ENCODE measurements at places on chromosomes 6 and 20.

DNA sequence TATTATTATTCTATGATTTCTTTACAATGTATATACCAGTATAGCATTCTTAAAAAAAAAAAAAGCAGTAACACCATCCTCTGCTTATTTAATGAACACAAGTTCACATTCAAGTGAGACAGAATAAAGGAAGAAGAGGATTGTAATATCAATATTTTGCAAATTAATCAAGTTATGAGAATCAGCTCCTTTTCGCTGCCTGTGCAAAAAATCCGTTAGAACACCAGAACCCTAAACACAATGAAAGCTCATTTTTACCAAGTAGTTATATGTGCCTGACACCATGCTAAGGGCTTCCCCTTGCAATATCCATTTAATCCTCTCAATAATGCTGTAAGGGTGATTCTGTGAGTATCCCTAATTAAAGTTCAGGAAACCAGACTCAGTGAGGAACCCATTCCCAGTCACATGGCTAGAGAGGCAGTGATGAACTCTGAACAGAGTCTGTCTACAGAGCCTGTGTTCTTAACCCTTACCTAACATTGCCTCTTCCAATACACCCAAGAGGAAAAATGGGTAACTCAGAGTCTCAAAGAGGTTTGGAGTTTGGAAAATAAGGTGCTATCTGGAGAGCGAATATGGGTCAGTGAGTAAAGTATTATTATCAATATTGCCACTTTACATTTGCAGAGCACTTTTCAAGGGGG lies 66.8 kb downstream of the CDC40 start:
- DNase-seq, result no peak

- no peak for DNase-seq
Observed at GRCh38 chr20:10982692-10983091, 308.9 kb upstream of the JAG1 start.

- DNase-seq, result no peak
Observed at GRCh38 chr6:21858076-21858475, 264.5 kb downstream of the SOX4 start.

GRCh38 chr6:31157513-31158139 lies at the start of gene CCHCR1:
CCHCR1 (minus strand) TSS chr6:31157802; CDS start chr6:31157600, 202 bp downstream.
- no peak for DNase-seq

DNA sequence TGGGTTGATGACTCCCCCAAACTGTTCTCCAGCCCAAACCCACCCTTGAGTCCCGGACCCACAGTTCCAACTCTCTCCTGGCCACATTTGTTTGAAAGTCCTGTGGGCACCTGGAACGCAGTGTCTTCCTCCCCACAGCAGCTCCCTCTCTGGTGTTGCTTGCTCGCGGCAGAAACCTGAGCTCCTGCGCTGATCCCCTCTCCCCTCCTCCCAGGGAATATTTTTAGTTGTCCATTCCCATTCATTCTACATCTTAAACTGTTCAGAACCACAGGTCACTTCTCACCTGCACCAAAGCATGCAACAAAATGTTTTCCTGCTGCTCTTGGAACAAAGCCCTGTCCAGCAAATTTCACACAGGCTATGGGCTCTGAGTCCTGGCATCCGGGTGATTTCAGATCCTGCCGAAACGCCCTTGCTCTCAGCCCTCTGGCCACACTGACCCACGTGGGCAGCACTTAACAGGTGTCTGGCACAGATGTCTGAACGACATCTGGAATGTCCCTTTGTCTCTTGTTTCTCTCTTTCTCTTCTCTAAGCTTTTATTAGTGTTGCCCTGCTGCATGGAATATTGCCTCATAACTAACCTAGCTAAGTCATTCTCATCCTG lies 27.0 kb upstream of the PMEPA1 start:
- no peak for DNase-seq

- no peak for DNase-seq
Observed at GRCh38 chr6:122180132-122180531, 219.3 kb upstream of the HSF2 start.

GRCh38 chr6:133062077-133062476 lies 179.1 kb upstream of the EYA4 start:
- no peak for DNase-seq

GRCh38 chr20:21241406-21241805 lies 61.7 kb upstream of the XRN2 start:
- no peak for DNase-seq

DNA sequence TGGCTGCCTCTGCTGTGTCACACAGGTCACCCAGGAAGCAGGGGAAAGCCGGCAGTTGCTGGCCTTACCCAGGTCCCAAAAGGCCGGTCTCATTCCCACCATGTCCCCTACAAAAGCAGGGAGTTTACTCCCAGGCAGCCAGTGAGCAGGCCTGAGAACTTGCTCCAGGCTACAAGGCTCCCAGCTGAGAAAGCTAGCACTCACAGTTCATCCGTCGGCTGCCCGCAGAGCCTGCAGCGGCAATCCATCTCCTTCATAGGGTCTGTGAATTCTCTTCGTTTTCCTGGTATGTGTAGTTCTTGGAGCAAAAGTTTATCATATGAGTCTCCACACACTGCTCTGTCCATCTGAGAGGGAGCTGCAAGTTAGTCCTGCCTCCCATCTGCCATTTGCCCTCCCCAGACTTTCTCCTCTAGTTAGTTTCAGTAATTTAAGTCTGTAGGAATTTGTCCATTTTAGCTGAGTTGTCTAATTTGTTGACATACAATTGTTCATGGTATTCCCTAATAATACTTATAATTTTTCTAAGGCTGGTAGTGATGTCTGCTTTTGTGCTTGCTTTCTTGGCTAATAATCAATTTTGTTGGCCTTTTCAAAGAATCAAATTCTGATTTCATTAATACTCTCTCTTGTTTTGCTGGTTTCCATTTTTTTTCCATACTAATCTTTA lies 135.6 kb downstream of the MAP3K4 start:
- no peak for DNase-seq

- DNase-seq, result no peak
Observed at GRCh38 chr6:100099189-100100074, 105.4 kb upstream of the MCHR2 start.

GRCh38 chr20:44938637-44939036 lies 21.6 kb downstream of the TOMM34 start:
- DNase-seq, result no peak

DNA sequence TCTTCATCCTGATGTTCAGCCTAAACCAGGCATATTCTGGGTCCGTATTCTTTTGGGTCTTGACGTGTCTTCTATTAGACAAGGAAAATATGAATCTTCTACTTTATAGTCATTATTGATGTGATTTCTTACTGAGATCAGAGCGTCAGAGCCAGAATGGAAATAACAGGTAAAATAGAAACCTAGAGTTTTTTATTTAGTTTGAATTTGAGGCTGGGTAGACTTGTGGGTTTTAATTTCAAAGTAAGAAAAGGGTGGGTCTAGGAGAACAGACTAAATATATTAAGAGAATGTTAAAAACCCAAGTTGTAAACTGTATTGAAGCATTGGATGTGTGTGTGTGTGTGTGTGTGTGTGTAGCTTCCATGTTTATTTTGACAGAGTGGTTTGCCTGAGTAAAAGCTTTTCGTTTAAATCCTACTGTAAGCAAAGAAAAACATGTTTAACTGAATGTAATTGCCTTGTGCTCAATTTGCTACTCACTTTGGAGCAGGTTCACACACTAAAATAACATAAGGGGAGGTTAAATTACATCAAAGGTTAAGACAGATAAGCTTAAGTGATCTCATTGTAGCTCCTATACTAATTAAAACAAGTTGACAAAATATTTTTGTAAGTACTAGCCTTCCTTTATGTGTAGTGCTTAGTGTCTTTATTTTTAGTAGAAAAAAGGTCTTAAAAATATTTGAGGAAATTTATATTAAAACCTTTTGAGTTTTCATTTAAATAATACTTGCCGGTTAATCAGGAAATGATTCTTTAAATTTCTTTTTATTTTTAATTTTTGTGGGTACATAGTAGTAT lies 17.4 kb downstream of the HECA start:
- no peak for DNase-seq

DNA sequence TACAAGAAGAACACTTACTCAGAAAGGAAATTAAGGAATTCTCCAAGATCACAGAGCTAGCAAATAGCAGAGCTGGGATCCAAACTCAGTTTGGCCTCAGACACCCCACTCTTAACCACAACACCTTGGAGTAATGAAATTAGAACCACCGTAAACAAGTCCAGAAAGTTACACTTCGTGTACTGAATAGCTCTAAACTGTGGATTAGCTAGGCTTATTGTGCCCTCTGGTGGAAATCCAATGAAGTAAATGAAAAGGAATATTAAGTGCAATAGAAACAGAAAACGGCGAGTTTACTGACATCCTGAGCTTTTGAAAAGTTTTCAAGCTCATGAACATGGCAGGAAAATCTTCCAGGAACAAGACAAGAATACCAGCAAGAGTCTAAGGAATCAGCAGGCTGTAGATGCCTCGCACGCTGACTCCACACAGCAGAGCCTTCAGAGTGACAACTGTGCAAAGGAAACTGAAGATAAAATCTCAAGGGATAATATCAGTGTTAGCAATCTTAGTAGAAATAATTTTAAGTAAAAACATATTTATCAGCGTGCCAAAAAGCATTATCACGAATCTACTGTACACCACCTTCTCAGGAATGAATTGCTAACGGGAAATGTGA lies 34.6 kb downstream of the FBXO5 start:
- DNase-seq, result no peak

- DNase-seq, result no peak
Observed at GRCh38 chr6:159389695-159390094, 220.5 kb downstream of the FNDC1 start.

GRCh38 chr6:24951811-24952299 lies 16.1 kb upstream of the RIPOR2 start:
- DNase-seq, result no peak

GRCh38 chr6:3340894-3341293 lies 82.1 kb downstream of the PSMG4 start:
- DNase-seq, result no peak

- no peak for DNase-seq
Observed at GRCh38 chr20:2305029-2305428, 9.2 kb downstream of the TGM3 start.

GRCh38 chr6:17610835-17611234 lies 10.7 kb downstream of the FAM8A1 start:
- no peak for DNase-seq

DNA sequence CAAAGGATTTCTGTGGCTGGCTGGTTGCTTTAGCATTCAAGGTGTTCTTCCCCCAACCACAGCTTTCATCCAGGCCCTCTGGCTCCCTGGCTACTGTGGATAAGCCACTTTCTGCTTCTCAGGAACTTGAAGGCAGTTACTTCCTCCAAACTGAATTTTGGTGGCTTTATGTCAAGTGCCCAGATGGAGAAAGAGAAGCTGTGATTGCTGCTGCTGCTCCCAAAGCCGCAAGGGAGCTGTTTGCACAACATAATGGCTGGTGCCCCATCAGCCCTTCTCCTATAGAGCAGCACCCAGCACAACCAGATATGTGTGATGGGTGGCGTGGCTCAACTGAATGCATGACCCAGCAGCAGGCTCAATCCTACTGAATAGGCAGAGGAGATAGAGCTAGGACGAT lies 465.2 kb downstream of the MAFB start:
- no peak for DNase-seq

- DNase-seq, result no peak
Observed at GRCh38 chr6:138944412-138944811, 43.6 kb downstream of the REPS1 start.

- DNase-seq, result no peak
Observed at GRCh38 chr6:167409694-167410093, 84.8 kb downstream of the TTLL2 start.

- no peak for DNase-seq
Observed at GRCh38 chr6:92188016-92188415, 1231.3 kb downstream of the EPHA7 start.

DNA sequence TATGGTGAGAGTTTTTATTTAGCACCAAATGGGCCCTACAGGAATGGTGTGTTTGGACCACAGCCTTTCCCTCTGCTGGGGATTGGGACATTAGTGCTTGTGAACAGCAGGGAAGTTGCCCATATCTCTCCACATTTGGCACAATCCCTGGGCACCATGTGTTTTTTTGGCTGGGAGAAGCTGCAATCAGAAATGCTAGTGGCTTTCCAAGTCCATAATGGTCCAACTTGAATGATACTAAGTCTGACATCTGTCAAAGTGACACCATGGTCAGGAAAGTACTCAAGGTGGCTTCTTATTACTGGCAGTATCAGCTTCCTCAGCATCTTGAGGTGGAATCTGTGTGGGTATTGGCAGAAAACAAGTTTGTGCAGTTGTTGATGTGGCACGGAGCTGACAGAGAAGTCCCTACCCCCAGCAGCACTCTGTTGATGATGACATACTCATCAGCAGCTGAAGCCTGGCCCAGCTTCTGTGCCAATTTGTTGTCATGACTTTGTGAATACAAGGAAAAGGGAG lies 53.0 kb downstream of the SASH1 start:
- no peak for DNase-seq

GRCh38 chr6:77450924-77451323 lies 12.4 kb downstream of the HTR1B start:
- DNase-seq, result no peak

DNA sequence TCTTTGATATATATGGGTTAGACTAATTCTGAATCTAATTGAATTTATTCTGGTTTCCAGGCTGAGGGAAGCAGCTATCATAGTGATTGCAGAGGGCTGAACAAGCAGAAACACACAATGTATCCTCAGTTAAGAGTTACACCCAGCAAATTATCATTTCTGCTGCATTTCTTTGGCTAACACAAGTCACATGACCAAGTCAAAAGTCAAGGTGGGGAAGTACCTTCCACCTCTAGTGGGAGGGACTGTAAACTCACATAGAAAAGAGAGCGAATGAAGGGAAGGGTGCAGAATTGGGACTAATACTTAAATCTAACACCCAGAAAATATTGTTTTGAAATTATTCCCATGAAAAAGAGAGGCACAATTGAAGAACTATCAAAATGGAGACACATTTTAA lies 719.7 kb upstream of the MMS22L start:
- DNase-seq, result no peak

DNA sequence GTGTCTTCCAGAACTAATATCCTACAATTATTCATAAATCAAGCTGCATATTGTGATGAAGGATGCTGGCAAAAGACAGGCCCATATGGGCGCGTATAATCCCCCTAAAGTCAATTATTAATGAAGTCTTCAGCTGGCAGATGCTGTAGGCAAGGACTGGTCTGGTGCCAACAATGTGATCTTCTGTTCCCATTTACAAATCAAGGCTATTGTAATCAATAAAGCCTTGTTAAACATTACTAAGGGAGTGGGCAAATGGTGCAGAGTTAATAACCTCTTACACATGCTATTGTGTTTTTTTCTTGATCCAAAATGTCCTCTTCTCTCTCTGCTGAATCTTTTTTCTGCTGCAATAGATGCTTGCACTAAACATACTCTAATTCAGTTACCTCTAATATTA lies 119.0 kb downstream of the ALDH8A1 start:
- no peak for DNase-seq

GRCh38 chr6:105235155-105235554 lies 55.3 kb upstream of the POPDC3 start:
- DNase-seq, result no peak

GRCh38 chr6:151016107-151016506 lies 150.6 kb downstream of the MTHFD1L start:
- DNase-seq, result no peak

DNA sequence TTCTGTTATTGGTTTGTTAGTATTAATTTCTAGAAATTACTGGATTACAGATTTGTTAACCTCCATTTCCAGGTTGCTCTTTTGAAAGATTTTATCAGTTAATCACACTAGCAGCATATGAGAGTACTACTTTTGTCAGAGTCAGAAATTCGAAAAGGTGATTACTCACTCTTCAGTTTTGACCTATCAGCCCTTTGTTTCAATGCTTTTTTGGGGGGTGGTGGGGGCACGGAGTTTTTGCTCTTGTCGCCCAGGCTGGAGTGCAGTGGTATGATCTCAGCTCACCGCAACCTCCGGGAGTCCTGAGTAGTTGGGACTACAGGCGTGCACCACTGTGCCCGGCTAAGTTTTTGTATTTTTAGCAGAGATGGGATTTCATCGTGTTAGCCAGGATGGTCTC lies 149.2 kb downstream of the JARID2 start:
- DNase-seq, result no peak
